ENCODE measurements at places on chromosomes 5 and 9.

DNA sequence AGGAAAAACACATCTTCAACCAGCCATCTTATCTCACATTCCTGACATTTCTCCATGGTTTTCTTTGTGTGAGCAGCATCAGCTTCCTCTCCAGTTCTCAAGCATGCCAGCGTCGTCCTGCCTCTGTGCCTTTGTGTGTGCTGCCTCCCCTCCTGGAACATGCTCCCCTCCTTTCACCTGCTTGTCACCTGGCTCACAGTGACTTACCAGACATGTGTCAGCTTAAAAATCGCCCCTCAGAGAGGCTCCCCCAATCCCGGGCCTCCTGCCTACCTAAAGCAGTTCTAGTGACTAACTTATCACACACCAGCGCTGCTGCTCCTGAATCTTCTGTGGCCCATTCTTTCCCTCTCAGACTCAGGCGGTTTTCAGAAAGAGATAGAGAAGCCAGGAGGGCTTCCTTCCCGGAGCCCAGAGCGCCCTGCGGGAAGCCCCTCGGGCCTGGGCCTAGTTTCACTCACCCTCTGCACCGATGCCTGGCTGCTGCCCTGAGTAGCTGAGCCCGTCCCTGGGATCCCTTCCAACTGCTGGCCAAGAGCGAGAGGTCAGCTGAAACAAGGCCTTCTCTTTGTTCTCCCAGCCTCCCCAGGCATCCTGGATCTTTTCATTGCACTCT is 51.1 kb upstream of the MVB12B start:
- DNase-seq: no peak

GRCh38 chr5:102130386-102130785 is 165.7 kb downstream of the SLCO4C1 start:
- DNase-seq: peak; percentile 63

DNA sequence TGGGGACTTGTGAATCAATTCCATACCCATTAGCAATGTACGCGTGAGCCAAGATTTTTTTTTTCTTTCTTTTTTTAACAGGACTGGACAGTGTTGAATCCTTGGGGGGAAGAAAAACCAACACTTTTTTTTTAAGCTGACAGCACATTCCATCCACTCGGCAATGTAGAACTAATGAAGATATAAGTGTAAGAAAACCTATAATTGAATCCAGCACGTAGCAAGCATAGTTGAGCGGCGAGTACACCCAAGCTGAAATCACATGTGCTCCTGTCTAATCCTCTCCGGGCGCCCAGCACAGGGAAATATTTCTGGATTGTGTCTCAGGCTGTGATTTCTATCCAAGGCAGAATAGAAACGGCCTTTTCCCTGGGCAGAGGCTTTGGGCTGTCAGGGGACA is 118.2 kb downstream of the BOD1 start:
- peak; percentile 86 for DNase-seq

DNA sequence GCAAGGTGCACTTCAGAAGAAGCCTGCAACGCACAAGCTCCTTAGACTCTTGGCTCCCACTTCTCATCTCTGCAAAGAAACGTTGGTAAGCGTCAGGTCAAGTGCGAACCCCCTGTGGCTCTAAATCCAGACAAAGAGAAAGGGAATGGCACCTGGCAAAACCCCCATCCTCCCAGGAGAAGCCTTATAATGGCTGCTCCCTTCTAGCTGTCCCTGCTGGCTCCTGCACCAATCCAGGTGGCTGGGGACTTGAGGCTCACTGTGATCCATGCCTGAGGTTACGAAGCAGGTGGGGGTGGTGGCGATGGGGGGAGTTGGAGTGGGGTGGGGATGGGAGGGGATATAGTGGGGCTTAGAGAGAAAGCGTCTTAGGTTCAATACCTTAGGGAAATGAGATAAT is 272.8 kb downstream of the DENND1A start:
- DNase-seq: no peak

GRCh38 chr5:141780952-141781781 is 97.0 kb downstream of the PCDH1 start:
- DNase-seq: no peak

DNA sequence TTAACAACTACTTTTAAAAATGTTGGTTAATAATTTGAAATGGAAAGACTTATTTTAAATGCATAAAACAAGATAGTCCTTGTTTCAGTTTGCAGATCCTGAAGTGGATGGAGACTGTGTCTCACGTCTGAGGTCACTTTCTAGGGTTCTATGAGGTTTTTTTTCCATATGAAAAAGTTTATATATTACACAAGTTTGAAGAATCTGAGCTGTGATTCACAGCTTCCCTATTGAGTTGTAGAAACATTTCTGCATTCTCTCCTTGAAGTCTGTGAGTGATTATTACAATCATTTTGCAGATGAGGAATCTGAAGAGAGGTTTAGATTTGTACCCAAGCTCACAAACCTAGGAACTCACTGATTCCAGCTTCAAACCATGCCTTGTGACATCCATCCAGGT is 442.5 kb upstream of the KLF4 start:
- DNase-seq: no peak

GRCh38 chr5:125696762-125697161 is 726.4 kb upstream of the GRAMD2B start:
- peak; percentile 64 for DNase-seq

- no peak for DNase-seq
These were observed 352.6 kb upstream of the TRPC7 start for GRCh38 chr5:136717917-136718316.

DNA sequence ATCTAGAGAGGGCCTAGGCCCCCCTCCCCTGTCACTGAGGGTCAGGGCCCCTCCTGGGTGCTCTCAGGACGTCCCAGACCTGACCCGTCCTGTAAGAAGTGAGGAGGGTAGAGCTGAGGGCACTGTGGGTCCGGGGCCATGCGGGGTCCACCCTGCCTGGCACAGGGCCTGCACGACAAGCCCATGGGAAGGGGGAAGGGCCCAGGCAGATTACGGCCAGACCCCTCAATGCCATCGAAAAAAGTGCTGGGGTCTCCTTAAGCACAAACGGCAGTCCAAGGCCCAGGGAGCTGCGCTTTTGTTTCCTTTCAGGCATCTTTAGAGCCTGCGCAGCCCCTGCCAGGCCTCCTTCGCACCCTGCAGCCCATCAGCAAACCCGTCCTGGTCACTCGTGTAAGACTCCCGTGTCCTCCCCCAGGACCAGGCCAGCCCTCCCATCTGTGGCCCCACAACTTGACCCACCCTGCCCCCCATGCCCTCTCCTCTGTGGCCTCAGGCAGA is 4.4 kb upstream of the EXOC3 start:
- DNase-seq: no peak

DNA sequence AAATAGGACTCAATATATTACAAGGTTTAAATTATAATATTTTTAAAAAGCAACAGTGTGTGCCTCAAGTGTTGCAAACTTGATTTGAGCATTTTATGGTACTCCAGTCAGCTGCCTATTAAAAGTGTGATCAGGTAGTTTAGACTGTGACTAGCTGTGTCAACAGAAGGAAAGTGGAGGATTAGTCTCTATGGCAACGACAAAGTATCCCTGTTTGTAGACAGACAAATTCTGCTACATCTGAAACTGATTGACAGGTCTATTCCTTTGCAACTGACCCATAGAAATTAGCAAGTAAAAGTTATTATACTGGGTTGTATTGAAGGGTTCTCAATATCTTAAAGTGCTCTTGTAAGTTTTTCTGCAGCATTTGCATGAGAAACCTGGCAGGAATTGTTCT is 249.8 kb upstream of the ARRDC3 start:
- no peak for DNase-seq

- DNase-seq: no peak
These were observed 25.2 kb downstream of the CCL28 start for GRCh38 chr5:43386960-43387362.

- DNase-seq: no peak
These were observed 37.7 kb upstream of the STXBP1 start for GRCh38 chr9:127574072-127574993.

DNA sequence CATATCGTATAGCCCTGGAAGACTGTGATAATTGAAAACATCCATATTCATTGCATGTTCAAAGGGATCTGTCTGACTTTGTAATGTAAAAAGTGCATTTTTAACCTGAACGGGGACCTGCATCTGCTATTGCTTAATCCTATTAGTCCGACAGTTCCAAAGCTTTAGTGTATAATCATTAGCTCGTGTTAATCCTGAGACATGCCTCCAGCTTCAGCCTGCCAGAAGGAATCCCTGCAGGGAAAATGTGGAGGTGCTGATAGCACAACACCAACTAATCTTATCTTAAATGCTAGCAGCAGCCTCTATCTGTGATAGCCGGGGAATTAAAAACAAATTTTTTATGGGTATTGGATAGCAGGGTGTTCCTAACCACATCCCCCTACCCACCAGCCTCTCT is 495.2 kb downstream of the TLE4 start:
- DNase-seq: no peak

GRCh38 chr5:58444805-58445204 is 15.1 kb downstream of the PLK2 start:
- DNase-seq: no peak

DNA sequence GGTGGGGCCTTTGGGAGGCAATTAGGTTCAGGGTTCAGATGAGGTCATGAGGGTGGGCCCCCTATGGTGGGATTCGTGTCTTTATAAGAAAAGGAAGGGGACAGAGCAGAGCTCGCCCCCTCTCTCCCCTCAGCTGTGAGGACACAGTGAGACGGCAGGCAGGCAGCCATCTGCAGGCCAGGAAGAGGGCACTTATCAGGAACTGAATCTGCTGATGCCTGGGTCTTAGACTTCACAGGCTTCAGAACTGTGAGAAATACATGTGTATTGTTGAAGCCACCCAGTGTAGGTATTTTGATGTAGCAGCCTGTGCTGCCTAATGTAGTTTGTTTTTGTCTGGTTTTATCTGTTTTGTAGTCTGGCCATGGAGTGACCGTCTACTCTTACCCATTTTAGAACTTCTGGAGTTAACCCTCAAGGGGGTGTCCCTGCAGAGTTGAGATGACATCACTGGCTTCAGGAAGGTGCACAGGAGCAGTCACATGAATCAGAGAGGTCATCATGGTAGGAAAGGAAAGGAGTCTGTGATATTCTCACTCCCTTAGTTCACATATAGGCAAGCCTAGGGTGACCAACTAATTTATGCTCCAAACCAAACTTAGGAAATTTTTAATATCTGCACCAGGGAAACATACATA is 71.0 kb downstream of the LRRC70 start:
- DNase-seq: no peak

GRCh38 chr5:34485768-34486030 is 170.4 kb upstream of the RAI14 start:
- no peak for DNase-seq

DNA sequence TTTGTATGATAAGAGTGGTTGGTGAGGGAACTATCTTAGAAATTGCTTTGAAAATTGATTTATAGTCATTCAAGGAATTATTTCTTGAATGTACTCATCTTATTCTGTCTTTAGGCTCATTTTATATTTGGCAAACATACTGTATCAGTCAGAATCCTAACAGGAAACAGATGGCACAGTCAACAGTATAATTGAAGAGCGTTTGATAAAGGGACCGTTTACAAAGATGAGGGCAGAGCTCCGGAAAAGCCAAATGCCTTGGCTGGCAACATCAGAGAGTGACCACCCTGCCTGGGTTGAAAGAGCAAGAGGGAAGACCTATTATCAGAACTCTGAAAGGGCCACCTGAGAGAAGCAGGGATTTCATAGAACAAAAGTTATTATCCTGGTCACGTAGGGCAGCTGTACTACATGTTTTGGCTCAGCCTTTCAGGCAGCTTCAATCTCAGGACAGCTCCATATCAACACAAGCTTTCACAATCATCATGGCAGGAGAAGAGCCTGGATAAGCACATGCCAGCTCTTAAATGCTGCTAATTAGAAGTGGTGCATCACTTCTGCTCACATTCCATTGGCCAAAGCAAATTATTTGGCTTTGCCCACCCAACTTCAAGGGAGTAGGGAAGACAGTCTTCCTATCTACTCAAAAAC is 47.2 kb upstream of the ARL15 start:
- no peak for DNase-seq

DNA sequence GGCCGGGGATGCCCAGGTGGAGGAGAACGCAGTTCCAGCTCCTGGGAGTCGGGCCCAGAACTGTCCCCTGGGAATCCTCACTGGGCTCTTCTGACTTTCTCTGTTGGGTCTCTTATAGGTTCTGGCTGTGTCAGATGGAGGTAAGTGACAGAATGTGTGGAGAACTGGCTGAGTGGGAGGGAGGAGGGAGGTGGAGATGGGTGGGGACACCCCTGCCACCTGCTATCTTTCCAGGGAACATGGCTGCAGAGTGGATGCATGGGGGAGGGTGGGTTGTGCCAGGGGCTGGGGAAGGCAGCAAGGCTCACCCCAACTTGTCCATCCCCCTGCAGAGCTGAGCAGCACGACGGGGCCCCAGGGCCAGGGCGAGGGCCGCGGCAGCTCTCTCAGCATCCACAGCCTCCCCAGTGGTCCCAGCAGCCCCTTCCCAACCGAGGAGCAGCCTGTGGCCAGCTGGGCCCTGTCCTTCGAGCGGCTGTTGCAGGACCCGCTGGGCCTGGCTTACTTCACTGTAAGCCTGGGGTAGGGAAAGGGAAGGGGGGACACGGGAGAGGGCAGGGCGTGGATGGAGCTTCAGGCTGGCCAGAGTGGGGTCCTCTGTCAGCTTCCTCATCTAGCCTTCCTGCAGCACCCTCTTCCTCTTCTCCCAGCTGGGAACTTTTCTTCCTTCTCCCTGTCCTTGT is 8.3 kb downstream of the RGS14 start:
- DNase-seq: no peak

GRCh38 chr5:22033066-22033465 is 820.1 kb downstream of the CDH12 start:
- DNase-seq: no peak

GRCh38 chr9:114273461-114273881 is 49.4 kb upstream of the ORM1 start:
- DNase-seq: no peak

Measured in GM04503 (cell line).